ENCODE measurements at places on chromosomes 2 and 18. TPM values are rescaled to one million over a fixed set of nuclear protein-coding genes. Genes with fewer than 3 reads are reported as not detected.

Gene DGKD
- 82.7 TPM for total RNA-seq

Gene STPG4
- total RNA-seq = not detected

Gene OSBPL6
- total RNA-seq = not detected

Gene ASPRV1
- 0.53 TPM for total RNA-seq

Gene ITGB6
- not detected for total RNA-seq

Gene KATNAL2
- total RNA-seq = 2.1 TPM

Gene LIMS4
- total RNA-seq = 0.49 TPM

Gene UGT1A5
- not detected for total RNA-seq
